H9 (cell line): ENCODE measurements at places on chromosomes 3 and 15. TPM values are rescaled to one million over a fixed set of nuclear protein-coding genes. Genes with fewer than 3 reads are reported as not detected.

Gene ACSBG1
- total RNA-seq: 2.2 and 3.2 TPM in 2 replicates

- no peak overlapping the region; the same call in 2 of the 3 replicates for H3K4me3 ChIP-seq
- DNase-seq: no peak
- no peak overlapping the region for H3K27ac ChIP-seq
- H3K27me3 ChIP-seq: no peaks in the 10 kb centered on the region
- peaks cover 7% of the 10 kb centered on the region; the same call in 2 of the 3 replicates for H3K36me3 ChIP-seq
- H3K4me1 ChIP-seq: peaks cover 8% of the 10 kb centered on the region; the same call in 1 of the 2 replicates
Observed at GRCh38 chr3:46931631-46932331, 44.8 kb downstream of the CCDC12 start.

DNA sequence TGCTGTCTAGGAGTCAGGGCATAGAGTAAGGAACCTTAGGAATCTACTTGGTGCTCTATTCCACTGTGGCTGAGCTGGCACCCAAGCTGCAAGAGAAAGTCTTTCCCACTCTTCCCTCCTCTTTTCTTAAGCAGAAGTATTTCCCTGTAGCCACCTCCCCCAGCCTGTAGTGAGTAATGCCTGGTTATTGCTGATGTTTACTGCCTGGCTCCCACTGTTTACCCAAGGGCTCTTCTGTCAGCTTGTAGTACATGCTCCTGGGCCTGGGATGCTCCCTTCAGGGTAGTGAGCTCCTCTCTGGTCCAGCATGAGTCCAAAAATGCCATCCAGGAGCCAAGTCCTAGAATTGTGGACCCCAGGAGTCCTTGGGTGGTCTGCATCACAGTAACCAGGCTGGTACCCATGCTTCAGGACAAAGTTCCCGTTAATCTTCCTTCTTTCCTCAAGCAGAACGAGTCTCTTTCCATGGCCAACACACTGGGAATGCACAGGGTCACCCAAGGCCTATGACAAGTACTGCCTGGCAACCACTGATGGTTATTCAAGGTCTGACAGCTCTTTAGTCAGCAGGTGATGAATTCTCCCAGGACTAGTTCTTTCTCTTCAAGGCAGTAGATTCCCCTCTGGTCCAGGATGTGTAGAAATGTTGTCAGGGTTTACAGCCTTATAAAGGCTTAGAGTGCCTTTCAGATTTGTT, 17.6 kb downstream of the GALK2 start:
- no peaks in the 10 kb centered on the region; the same call in 1 of the 2 replicates for H3K36me3 ChIP-seq
- no peaks in the 10 kb centered on the region for H3K27me3 ChIP-seq
- no peak for DNase-seq
- no peak overlapping the region for H3K27ac ChIP-seq

GRCh38 chr3:163071713-163072112, 1575.1 kb downstream of the OTOL1 start:
- no peak overlapping the region for H3K27ac ChIP-seq
- no peak for DNase-seq
- no peaks in the 10 kb centered on the region for H3K4me1 ChIP-seq
- H3K4me3 ChIP-seq: no peak overlapping the region

GRCh38 chr3:30112902-30113484, 493.4 kb upstream of the TGFBR2 start:
- H3K36me3 ChIP-seq: no peaks in the 10 kb centered on the region
- H3K4me1 ChIP-seq: peaks cover 2% of the 10 kb centered on the region; the same call in 1 of the 2 replicates
- no peak for DNase-seq
